Eye (tissue), 1 donor: ENCODE measurements at places on chromosomes 13 and 19.
A peak's percentile ranks its signal among the peaks of the same experiment; 100 is the strongest.

DNA sequence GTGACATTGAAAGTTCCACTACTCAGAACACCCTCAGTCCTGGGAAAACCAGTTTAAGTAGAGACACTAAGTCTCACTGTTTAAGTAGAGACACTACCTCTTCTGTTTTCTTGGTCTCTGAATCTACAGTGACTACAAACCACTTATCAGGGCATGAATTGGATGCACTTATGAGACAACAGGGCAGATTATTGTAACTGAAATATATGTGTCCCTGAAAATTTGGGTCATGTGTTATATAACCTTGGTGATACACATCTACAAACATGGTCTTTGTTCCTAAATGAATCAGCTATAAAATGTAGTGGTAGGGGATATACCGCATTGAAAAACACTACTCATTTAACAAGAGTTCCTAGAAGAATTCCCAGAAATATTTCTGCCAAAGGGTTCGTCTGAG, 55.7 kb downstream of the SERP2 start:
- DNase-seq, result no peak

GRCh38 chr19:32870981-32871451, 1.4 kb upstream of the SLC7A9 start:
- no peak for DNase-seq

- DNase-seq, result no peak
These were observed 6.8 kb downstream of the BICRA start for GRCh38 chr19:47615714-47616113.

DNA sequence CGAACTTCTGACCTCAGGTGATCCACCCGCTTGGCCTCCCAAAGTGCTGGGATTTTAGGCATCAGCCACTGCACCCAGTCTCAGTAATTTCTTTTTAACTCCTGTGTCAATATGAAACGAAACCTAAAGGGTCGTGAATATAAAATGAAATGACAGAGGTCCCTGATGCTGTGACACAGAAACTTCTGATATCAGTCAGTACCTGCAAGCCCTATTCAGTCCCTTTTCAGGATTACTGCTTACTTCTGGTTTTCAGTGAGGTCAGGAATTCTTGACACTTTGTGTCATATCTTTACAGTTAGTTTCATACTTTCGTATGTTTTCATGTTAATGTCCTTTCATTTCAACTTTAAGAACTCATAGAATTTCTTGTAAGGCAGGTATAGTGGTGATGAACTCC, 58.7 kb downstream of the RNF17 start:
- DNase-seq, result no peak

- peak; percentile 33 for DNase-seq
These were observed 21.5 kb downstream of the VWA8 start for GRCh38 chr13:41939398-41939797.

- peak; percentile 55 for DNase-seq
These were observed 25.7 kb downstream of the SLC8A2 start for GRCh38 chr19:47445937-47446402.

DNA sequence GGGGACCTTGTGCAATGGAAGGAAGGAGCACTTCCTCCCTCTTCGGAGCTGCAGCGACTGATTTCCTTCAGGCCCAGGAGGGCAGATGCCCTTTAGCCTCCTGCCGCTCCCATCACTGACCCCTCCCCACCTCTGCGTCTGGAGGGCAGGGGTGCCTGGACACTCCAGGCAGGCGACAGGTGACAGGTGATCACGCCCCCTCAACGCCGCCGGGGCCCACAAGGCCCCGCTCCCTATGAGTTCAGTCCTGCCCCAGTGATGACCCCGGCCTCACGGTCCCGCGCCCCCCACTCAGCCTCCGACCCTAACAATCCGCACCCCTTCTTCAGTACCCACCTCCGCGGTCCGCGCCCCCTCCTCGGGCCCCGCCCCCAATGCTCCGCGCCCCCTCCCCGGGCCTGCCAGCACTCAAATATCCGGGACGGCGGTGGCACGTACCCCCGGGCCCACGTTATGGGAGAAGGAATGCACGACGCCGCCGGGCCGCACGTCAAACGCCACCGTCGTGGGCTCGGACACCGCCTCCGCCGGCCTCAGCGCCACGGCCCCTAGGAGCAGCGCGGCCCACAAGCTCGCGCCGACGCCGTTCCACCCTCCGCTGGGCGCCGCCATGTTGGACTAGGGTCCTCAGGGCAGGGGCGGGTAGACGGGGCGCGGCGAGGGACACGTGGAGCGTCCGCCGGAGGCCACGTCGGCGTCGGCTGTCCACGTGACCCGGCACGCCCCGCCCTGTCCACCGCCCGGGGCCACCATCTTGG, at the start of gene MYDGF:
Gene MYDGF (minus strand): TSS at position 620 of the 758 bp plus-strand sequence. CDS start 8 bp downstream, at position 612.
- peak; percentile 94 for DNase-seq
